Activated CD8-positive, alpha-beta memory T cell treated with anti-CD3 and anti-CD28 coated beads for 1 hour (primary cell): ENCODE measurements at places on chromosomes 7 and 10.

DNA sequence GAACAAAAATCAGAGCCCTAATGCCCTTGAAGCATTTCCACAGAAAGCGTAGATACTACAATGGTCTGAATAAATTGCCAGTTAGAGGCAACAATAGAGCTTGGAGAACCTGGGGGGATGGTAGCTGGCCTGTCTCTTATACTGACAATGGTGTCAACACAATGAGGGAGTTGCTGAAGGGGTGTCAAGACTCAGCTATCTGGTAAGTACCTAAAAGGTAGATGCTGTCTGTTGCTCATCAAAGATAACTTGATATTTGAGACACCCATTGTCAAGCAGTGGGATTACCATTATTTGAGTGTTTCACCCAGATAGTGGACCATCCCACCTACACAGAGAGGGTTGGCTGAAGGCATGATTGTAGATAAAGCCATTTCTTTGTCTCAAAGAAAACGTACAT, 72.8 kb downstream of the PDE1C start:
- no peak for DNase-seq

GRCh38 chr7:157937406-157937805, 600.6 kb downstream of the DNAJB6 start:
- no peak for DNase-seq

DNA sequence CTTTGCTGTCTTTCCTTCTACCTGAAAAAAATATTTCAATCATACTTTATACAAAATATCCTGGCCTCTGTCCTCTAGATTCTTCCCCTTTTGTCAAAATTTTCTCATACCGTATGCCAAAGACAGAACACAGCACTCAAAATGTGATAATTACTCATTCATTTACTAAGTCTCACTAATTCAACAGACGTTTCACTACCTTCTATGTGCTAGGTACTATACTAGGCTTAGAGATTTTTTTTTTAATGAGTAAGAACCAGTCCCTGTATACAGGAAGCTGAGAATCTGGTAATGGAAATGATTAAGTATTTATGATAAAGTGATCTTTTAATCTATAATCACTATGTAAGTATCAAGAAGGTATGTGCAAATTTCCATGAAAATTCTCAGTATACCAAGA, 128.0 kb downstream of the ELAPOR2 start:
- DNase-seq: no peak

DNA sequence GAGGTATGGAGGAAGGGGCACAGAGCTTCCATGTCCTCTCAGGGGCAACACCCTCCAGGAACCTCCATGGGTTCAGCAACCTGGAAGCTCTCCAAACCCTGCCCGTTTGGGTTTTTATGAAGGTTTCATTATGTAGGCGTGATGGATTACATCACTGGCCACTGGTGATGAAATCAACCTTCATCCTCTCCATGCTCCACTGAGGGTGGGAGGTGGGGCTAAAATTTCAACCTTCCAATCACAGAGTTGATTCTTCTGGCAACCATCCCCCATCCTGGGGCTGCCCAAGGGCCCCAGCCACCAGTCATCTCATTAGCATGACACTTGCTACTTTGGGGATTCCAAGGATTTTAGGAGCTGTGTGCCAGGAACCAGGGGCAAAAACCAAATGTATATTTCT, 90.1 kb downstream of the TEX36 start:
- DNase-seq: no peak

- DNase-seq: no peak
These were observed 11.5 kb downstream of the C10orf71 start for GRCh38 chr10:49310460-49310859.

- no peak for DNase-seq
These were observed 11.9 kb upstream of the SFR1 start for GRCh38 chr10:104109908-104110662.

DNA sequence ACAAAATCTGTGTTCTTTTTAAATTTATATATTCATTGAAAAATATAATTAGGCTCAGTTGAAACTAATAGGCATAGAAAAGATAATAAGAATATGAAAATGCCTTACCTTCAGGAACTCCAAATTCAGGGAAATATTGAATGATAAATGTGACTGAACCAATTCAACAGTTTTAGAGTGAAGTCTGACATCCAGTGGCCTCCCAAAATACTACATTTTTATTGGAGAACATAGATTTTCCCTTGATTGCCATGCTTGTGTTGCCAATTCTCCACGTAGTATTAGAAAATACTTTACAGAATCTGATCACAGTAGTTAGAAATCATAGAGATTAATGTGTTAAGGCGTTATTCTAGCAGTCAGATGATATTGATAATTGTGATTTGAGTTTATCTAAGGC, 1246.7 kb downstream of the GATA3 start:
- DNase-seq: no peak

- no peak for DNase-seq
These were observed 147.1 kb downstream of the SLC25A13 start for GRCh38 chr7:96174812-96175211.

DNA sequence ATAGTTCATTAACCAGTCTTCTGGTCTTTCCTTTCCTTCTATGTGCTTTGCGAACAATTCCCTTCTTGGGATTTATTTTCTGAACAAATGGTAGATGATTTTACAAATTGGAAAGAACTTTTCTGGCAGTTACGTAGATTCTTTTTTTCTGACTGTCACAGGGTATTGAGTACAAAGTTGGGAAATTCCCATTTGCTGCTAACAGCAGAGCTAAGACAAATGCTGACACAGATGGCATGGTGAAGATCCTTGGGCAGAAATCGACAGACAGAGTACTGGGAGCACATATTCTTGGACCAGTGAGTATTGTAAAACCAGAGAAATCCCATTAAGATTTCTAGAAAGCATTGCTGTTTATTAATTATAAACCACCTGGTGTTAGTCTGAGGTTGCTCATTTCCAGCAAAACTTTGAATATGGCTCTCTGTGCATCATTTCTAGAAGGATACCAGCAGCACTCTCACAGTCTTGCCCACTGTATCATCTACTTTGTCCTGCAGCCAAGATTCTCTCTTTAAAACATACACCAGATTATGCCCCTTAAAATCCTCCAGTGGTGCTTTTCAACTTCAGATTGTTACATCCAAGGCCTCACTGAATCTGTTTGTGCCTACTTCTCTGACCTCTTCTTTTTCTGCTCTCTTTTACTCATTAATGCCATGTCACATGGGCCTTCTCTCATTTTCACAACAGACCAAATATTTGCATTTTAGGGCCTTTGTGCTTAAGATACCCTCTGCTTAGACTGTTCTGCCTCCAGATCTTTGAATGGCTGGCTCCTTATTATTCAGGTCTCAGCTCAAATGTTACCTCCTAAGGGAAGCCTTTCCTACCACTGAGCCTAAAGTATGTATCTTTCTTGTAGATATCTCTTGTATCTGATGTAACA, 27.0 kb downstream of the DLD start:
- no peak for DNase-seq

GRCh38 chr10:28316696-28317095, 13.8 kb upstream of the MPP7 start:
- DNase-seq: no peak

- no peak for DNase-seq
These were observed 917.9 kb upstream of the AUTS2 start for GRCh38 chr7:68680235-68680872.

DNA sequence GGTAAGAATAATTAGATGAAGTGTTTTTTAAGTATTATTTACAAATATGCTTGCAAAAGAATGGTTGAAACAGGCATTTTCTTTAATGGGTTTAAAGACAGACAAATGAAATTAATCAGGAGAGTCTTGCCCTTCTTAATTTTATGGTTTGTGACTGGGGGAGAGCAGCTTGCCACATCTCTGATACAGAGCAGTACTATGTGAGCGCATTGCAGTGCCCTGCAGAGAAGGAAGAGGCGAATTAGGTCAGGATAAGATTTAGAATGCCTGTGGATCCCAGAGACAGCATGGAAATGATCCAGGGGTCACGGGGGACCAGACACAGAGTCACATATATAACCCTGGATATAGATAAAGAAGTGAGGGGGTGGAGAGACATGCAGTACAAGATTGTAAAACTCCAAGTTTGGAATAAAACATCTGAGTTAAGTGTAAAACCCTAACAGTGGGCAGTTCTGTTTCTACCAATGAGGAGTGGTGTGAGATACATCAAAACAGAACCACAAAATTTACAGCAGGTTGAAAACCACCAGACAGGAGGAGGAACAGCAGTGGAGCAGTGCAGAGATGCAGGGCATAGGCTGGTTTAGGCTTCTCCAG, 125.5 kb downstream of the FAM204A start:
- no peak for DNase-seq

GRCh38 chr10:361203-362081, 226.2 kb downstream of the ZMYND11 start:
- DNase-seq: no peak

DNA sequence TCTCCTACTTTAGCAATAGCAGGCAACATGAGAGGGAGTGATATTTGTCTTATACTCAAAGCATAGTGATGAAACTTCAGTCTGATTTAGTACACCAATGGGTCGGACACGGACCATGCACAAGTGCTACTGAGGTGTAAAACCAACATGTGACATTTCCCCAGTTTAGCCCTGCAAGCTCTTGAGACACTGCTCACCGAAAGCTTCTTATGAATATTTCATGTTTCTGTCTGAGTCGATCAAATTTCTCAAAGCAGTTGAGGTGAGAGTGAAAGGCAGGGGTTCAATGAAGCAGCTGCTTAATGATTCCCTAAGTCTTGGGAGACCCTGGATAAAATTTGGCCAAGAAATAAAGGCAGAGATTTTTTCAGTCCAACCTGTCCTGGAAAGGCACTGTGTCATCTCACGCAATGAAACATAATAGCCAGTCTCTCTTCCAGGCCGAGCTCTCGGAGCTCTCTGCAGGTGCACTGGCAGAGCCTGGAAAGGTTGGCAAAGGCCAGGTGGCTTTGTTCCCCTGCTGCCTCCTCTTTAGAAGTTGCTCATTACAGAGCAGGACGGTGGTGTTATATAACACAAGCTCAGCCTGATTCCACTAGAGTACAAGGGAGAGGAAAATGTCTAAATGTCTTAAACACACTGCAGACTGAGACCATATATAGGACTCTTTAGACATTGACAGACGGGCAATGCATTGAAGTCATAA, 33.9 kb upstream of the XPNPEP1 start:
- DNase-seq: no peak

DNA sequence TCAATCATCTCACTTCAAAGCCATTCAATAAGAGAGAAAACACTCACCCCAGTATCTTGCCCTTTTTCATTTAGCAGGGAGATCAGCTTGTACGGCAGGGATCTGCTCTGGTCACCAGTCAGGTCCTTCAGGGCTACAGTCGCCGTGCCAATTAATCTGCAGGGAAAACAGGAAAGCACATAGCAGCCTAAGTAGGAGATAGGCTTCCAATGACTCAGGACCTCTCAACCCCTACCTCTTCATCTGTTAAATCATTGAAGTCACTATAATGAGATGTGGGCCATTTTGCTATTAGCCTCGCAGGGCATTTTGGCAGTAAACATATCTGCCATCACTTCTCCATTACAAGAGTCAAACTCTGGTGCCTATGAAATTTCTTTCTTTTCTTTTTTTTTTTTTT, 50.8 kb downstream of the MYOF start:
- no peak for DNase-seq

DNA sequence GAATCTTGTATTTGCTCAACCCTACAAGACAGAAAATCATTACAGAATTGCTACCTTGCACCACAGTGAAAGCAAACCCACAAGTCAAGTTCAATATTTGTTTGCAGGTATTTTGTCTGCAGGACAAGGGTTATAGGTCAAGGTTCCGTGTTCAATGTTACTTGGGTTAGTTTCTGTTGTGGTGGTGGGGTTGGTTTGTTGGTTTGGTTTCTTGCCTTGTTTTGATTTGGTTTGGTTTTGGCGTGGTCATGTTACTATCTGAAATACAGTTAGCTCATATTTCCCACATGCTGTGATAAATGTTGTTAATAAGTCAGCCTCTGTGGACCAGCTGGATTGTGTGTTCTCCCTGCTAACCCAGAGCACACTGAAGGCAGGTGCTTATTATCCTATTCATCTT, 75.6 kb upstream of the INSIG1 start:
- no peak for DNase-seq

GRCh38 chr7:129853661-129854268, 99.0 kb downstream of the UBE2H start:
- DNase-seq: no peak

DNA sequence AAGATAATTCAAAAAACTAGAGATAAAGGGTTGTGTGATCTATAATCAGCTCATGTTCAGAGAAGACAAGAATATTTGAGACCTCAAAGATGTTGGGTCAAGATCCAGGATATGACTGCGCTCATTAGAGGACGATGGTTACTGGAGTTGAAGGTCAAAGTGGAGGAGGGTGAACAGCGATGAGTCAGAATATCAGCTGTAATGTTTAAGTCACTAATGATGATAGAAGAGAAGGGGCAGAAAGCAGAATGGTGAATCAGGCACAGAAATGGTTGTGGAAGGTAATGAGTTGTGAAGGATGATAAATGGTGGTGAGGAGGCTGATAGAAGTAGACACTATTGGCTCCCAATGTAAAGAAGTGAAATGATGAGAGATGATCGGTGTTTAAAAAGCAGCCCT, 540.3 kb downstream of the INHBA start:
- no peak for DNase-seq

DNA sequence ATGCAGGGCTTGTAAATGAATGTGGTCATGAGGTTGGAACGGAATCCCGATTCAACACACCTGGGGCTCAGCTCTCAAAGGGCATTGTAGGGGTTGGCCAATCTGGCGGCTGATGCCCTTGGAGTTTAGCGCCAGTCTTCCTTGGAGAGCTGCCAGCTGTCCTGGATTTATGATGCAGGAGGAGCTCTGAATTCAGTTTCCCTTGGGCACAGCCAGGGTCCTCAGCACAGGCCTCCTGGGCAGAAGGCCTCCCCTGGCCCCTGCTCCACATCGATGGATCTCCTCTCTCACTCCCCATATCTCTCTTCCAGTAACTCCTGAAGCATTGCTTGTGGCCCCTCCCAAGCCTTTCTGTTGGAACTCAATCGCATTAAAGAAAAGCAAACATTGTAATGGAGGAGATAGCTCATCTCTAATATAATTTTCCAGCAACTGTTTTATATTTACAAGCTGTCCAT, 985 bp upstream of the CYTH3 start:
- DNase-seq: no peak

DNA sequence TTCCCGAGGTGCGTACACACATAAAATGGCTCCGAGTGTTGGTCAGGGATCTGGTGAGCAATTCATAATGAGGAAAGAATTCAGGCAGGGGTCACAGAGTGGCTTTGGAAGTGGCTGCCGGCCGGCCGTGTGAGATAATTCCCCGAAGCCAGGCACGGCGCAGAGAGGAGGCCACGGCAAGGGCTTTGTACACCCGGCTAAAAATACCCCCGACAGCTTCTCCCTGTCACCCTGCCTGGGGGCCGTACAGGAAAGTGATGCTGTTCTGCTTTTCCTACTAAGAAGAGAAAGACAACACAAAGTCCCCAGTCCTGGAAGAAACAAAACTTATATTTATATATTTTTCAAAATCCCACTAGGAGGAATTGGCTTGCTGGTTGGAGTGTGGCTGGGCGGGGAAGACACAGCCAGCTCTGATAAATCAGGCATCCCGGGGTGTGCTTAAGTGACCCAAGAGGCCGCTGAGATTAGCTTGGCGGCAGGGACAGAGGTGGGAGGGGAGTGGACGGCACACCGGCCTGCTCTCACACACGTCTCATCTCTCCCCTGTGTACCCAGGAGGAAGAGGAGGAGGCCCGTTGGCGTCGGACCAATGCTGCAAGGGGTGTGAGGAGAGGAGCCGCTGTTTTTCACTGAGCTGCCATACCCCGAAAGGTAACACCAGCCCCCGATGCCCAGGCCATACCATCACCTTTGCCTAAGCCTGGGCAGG, 70.5 kb downstream of the ZMIZ1 start:
- DNase-seq: no peak

- DNase-seq: no peak
These were observed 135.5 kb downstream of the CD36 start for GRCh38 chr7:80773787-80774508.
